ENCODE measurements at places on chromosomes 4 and X.

GRCh38 chr4:100290585-100290984 lies 100.3 kb upstream of the DDIT4L start:
- DNase-seq = no peak

DNA sequence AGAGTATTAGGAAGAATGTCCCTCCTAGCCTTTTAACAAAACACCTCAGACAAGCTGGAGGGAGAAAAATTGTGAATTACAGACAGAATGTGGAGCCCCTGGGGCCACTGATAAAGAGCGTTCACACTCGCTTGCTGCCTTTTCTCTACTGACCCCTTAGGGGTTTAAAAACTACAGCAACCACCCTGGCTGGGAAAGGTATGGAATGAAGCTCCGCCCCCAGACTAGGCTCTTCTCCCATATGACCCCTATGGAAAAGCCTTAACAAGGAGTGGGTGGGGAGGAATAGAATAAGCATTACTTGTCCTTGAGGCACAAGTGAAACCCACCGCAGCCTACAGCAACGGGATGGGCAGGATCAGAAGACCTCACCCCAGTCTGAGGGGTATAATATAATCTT lies 26.3 kb downstream of the ANKRD50 start:
- DNase-seq = no peak

DNA sequence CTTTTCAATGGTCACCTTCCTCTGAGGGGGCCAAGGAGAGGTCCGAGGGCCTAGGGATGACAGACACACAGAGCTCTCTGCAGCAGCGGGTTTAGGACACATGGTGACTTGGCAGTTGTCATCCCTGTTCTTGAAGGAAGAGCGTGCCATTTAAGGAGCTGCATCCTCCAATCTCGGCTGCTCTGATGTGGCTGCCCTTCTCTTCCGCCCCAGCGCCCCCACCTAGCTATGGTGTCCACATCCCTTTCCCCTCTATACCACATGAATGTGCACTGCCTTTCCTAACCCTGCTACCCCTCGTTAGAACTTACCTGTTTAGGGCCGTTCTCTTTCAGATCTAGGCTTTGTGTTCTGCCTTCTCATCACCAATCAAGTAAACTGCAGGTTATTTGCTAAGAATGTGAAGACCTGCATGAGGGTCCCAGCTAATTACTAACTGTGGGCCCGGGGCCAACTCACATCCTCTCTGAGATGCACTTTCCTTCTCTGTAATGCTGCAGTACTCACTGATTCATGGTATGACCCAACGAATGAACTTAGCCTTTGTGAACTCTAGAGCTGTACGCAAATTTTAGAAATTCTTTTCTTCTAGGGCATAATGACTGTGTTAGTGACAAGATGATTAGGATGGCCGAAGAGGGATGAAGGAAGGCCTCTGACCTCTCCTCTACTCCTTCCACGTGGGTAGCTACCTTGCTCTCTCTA lies 38.2 kb downstream of the CHST7 start:
- no peak for DNase-seq

DNA sequence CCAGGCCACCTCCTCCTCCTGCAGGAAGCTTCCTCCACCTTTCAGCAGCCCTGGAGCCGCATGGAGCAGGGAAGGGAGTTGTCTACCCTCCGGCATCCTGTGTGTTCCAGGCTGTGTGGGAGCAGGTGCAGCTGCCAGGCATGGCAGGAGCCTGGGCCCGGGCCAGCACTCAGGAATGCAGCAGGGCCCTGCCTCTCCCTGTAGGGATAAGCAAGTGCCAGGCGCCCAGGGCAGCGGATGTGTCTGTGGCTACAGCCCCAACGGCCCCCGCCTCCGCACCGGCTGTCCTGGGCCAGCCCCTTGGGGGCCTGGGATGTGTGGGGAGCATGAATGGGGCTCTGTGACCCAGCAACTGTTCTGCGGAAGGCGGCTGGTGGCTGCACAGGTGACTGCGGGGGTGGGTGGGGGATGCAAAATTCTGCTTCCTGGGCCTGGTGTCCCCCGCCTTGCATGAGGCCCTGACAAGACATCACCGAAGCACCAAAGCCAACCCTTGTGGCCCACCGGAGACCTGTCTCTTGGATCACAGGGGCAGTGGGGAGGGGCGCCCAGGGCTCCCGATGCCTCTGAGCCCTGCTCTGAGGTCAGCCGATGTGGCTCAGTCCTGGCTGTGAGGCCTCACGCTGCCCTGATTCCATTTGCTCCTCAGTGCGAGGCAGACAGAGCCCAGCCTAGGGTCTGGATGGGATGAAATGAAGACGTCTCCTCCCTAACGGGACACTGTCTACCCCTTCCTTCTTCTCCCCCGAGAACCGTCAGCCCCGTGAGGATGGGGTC lies 1.4 kb upstream of the DOK7 start:
- DNase-seq = no peak

GRCh38 chr4:39235696-39236095 lies 53.4 kb downstream of the WDR19 start:
- DNase-seq = no peak

DNA sequence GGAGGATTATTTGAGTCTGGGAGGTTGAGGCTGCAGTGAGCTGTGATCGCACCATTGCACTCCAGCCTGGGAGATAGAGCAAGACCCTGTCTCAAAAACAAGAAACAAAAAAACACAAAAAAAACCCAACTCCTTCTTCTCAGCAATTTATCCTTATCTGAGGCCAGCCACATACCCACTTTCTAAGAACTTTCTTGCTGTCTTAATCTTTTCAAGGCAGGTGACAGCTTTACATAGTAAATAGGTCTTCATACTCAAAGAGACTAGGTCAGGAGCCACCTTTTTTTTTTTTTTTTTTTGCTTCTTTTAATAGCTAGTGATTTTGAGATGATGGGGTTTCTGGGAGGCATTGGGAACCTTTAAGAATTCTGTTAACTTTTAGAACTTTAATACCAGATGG lies 26.1 kb upstream of the ZCCHC13 start:
- DNase-seq = no peak

DNA sequence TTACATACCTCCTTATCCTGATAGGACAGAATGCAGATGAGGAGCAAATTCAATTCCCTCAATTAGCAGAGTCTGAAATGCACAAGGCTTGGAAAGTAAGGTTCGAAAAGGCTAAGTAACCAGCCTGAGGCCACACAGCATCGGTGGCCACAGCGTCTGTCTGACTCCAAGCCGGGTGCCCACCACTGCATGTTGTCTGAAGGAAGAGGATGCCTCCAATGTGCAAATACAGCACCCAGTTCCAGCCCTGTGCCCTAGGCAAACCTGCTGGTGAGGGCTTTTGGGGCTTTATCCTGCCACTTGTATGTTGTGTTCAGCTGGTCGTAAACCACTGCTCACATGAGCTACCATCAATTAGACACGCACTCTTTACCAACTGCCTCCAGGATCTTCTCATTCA lies 48.6 kb upstream of the PPP2R2C start:
- DNase-seq = no peak

DNA sequence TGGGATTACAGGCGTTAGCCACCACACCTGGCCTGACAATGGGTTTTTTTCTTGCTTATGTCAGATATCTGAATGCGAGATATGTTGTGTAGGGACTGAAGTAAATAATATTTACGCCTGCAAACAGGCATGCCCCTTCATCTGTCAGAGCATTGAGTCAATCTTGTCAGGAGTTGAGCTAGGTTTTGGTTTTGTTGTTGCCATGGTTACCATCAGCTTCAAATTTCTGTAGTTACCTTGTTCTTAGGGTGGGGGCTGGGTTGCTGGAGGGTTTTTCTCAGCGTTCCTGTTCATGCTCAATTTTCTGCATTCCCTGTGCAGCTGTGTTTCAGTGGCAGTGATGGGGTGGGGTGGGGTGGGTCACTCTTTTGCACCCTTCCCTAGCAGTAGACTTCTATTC lies 14.5 kb downstream of the MRPL1 start:
- no peak for DNase-seq

- DNase-seq = no peak
These were observed 43.5 kb downstream of the CLOCK start for GRCh38 chr4:55503169-55503568.

- DNase-seq = no peak
These were observed 114.7 kb downstream of the MXRA5 start for GRCh38 chrX:3231766-3232165.

GRCh38 chr4:74105656-74106280 lies 6.8 kb upstream of the CXCL2 start:
- DNase-seq = no peak

GRCh38 chr4:38699112-38699511 lies 35.1 kb downstream of the KLF3 start:
- no peak for DNase-seq

GRCh38 chrX:56726605-56727004 lies 2.4 kb upstream of the NBDY start:
- no peak for DNase-seq

- no peak for DNase-seq
These were observed 21.9 kb downstream of the INTS12 start for GRCh38 chr4:105686571-105686970.

- no peak for DNase-seq
These were observed 1153.6 kb downstream of the FSTL5 start for GRCh38 chr4:161010227-161010626.

- no peak for DNase-seq
These were observed 51.8 kb upstream of the CBLL2 start for GRCh38 chrX:22220941-22221340.

GRCh38 chrX:110316351-110317060 lies 1.4 kb downstream of the AMMECR1 start:
- no peak for DNase-seq
